ENCODE measurements at places on chromosomes 6 and 20.

GRCh38 chr6:24922814-24923213, 12.9 kb downstream of the RIPOR2 start:
- DNase-seq, result no peak

- DNase-seq, result no peak
Observed at GRCh38 chr6:148716811-148717210, 30.0 kb upstream of the UST start.

GRCh38 chr6:135291288-135292076, 110.4 kb downstream of the MYB start:
- DNase-seq, result peak; percentile 42

DNA sequence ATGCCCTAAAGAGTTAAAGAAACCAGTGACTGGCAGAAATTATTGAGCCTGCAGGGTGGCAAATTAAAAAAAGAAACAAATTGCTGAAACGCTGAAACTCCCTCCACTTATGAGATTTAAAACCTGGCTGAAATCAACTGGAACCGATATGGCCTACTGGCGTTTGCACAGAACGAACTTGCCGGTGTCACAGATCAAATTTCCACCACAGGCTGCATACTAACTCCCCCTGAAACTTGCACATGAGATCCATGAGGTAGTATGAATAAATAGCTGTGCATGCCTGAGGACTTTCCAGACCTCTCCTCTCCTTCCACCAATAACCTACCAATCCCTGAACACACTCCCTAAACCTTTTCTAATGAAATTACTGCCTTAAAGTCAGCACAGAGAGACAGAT, 150.4 kb downstream of the RNGTT start:
- DNase-seq, result no peak

DNA sequence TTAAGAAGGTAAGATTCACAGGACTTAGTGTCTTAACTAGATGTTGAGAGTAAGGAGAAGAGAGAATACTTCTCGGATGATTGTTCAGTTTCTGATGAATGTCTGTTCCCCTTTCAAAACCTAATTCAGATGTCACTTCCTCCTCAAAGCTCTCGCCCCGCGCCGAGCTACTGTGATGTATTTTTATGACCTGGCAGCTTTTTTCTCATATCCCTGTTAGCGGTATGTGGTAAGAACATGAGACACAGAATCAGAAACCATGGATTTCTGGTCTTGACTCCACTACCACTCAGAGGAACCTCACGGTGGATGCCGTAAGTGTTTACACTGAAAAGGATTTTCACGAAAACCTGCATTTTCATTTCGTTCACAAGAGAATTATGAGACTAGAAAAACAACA, 48.4 kb downstream of the CEP43 start:
- DNase-seq, result no peak

DNA sequence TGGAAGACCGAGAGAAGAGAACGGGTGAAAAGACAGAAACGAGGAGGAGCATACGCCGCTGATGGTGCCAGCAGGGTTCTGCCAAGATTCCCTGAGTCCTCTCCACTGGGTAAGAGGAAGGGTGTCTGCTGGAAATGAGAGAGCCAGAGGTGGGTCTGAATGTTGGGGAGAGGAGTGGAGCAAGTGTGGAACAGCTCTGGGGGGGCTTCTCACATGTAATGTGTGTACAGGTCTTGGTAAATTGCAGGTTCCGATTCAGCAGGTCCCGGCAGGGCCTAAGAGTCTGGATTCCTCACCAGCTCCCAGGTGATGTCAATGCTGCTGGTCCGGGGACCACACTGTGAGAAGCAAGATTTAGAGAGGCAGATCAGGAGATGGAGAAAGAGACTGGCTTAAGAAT, 1.5 kb upstream of the EBF4 start:
- DNase-seq, result no peak

DNA sequence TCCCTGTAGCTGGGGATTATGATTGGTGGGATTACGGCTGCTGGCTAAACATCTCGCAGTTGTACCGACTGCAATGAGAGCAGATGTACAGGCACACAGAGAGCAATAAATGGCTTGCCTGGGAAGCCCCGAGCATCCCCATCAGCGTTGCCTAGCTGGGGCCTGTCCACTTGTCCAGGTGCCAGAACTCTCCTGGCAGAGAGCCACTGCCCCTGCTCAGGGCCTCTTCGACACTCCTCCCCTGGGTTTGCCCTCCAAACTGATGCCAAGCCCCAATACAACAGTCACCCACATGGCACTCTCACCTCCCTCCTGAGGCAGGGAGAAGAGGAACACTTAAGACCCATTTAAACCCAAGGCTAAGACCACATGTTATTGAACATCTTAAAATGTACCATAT, 715.1 kb downstream of the PTPRT start:
- no peak for DNase-seq

DNA sequence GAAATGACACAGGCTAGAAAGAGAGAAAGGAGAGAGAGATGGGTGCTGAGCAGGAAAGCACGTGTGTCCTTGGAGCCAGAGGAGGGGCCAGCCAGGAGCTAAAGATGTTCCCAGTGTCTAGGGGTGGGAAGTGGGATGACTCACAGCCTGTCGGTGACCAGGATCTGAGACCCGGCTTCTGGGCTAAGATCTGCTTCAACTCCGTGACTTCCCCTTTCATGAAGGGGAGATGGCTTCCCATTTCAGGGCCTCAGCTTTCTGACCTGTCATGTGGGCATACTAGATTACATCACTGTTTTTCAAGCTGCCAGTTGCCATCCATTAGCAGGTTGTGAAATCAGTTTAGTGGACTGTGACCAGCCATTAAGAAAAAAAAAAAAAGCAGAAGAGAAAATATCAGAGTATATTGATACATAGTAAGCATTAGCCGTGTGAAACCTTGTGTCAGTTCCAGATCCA, 5.4 kb downstream of the TGM3 start:
- DNase-seq, result peak; percentile 58

GRCh38 chr20:1431158-1431557, 35.5 kb downstream of the NSFL1C start:
- no peak for DNase-seq

GRCh38 chr20:13703265-13703664, 64.5 kb upstream of the TASP1 start:
- DNase-seq, result no peak

DNA sequence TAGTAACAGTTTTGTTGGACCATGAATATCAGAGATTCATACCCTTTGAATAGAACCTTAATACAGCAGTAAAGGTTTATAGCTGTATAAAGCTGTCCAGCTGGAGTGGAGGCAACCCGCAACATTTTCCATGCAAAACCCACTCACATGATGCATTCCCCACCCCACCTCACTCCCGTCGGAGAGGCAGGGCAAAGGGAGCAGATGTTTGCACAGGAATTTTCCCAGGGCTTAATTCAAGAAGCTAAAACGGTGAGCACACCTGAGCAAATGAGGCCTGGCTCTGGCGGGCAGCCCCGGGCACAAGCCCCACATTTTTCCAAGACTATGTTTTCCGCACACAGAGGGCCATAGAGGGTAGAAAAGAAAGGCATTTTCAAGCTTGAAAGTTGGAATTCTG, 191.7 kb downstream of the FOXC1 start:
- DNase-seq, result no peak

All from kidney capillary endothelial cell (primary cell).